ENCODE measurements at places on chromosomes 3 and 15.

- DNase-seq, result no peak
Observed at GRCh38 chr15:83413054-83413719, 34.0 kb upstream of the SH3GL3 start.

DNA sequence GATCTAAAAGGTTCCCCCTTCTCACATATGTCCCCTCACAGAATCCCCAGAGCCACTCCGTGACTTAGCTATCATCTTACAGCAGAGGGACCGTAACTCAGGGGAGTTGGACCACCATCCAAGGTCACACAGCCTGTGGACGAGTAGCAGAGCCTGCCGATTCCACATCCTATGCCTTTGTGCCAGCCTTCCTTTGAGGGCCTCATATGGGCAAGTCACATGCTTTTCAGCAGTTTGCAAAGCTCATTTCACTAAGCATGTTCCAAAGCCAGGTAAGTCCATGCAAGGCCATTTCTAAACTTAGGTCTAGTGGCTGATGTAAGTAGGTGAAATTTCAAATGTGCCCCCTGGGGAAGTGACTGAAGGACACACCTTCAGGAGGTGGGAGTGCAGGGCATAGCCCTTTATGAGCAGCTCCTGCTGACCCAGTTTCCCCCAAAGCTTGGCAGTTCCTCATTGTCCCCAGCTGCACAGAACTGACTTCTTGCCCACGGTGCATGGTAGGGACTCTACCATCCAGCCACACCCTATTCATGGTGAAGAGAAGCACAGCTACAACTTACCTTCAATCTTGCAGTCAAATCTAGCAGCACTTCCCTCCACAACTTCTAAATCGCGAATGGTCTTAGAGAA, 33.3 kb upstream of the HACD2 start:
- no peak for DNase-seq

GRCh38 chr3:55897573-55898224, 410.6 kb upstream of the WNT5A start:
- peak; percentile 60 for DNase-seq

GRCh38 chr3:7194071-7194835, 333.3 kb downstream of the GRM7 start:
- peak; percentile 64 for DNase-seq

- no peak for DNase-seq
Observed at GRCh38 chr3:123053107-123053506, 13.7 kb upstream of the PDIA5 start.
